ENCODE measurements at places on chromosomes 2 and 18.

DNA sequence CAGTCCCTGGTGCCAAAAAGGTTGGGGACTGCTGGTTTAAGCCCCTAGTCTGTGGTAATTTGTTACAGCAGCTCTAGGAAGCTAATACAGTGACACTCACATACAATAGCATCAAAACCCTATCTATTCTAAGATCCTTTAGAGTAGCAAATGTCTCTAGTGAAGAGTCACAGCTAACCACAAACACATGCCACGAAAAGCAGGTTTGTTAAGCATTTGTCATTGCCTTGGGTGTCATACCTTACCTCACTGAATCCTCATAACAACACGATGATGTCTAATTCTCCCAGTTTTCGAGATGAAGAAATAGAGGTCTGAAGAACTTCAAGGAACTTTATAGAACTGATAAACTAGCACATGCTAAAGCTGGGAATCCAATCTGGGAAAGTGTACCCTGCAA lies 29.6 kb upstream of the RNF152 start:
- DNase-seq, result no peak

DNA sequence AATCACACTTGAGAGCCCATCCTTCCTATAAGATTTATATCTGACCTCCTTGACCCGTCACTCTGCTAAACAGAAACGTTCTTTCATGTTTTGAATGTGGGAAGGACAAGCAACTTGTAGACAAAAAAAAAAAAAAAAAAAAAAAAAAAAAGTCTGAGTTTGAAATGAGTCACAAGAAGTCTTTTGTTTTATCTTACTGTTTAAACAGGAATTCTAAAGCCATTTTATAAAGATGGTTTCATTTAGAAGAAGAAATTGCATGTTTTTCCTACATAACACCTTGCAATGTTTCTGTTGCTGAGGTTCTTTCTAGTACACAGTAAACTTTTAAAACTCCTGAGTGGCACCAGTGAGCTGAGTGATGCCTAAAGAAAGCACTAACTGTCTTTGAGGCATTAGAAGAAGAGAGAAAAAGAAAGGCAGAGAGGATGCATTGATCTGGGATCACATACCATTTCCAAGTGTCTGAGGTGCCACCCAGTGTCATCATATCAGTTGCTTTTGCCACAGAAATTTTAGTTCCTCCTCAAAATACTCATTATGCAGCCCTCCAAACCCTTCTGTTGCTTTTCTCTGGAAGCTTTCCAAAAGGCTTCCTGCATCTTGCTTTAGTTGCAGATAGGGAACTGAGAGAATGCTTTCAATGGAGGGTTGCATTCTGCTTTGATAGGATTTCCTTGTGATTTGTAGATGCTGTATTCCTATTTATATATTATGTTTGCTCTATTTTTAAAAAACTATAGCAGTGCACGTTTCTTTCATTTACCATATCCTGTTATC lies 69.1 kb downstream of the ACVR2A start:
- no peak for DNase-seq

GRCh38 chr2:222797871-222798270 lies 63.0 kb upstream of the ACSL3 start:
- DNase-seq, result no peak

- DNase-seq, result no peak
These were observed 87.1 kb upstream of the MCFD2 start for GRCh38 chr2:47002480-47003381.

- DNase-seq, result no peak
These were observed 98.0 kb downstream of the PTGR3 start for GRCh38 chr18:75110846-75111415.

DNA sequence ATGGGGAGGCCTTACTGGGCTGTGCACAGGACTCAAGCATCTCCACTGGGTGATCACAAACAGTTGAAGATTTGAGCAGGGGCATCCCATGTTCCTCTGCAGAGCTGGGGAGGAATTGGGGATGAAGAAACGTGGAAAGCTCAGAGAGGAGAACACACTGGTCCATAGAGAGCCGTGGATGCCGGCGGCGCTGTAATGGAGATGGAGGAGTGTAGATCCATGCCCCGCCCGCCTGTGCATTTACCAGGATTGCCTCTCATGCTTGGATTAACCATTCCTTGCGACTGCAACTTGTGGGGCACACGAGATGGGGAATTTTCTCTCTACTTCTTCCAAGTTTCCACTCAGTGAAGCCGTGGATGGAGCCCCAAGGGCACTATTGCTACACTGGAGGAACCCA lies 115.9 kb downstream of the NCK2 start:
- no peak for DNase-seq

- no peak for DNase-seq
These were observed 35.8 kb upstream of the GPC1 start for GRCh38 chr2:240399419-240400324.

- DNase-seq, result no peak
These were observed 4.4 kb downstream of the LPIN2 start for GRCh38 chr18:3008541-3008940.

GRCh38 chr2:134782792-134783191 lies 55.6 kb upstream of the ACMSD start:
- no peak for DNase-seq

GRCh38 chr2:136116151-136116812 lies 1.7 kb downstream of the CXCR4 start:
- DNase-seq, result peak; percentile 76

- no peak for DNase-seq
These were observed 16.5 kb downstream of the HS6ST1 start for GRCh38 chr2:128302011-128302743.

DNA sequence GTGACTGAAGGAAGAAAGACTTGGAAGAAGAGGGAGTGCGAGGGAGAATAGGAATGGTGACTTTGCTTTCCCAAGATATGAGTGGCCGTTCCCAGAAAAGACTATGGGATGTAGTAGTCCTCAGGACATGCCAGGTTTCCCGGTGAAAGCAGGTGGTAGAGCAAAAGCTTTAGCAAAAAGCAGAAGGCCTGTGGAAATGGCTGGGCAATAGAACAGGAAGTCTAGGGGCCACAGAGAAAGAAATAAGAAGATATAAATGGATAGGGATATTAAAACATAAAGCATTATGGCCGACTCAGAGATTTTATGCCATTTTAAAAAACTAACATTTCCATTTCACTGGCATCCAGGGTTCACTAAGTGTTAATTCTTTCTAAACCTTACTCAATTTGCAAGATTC lies 1.2 kb upstream of the SERPINB13 start:
- DNase-seq, result no peak

- no peak for DNase-seq
These were observed 380.4 kb downstream of the TNS1 start for GRCh38 chr2:217622205-217623060.

GRCh38 chr2:240538031-240538780 lies 19.6 kb downstream of the ANKMY1 start:
- no peak for DNase-seq

DNA sequence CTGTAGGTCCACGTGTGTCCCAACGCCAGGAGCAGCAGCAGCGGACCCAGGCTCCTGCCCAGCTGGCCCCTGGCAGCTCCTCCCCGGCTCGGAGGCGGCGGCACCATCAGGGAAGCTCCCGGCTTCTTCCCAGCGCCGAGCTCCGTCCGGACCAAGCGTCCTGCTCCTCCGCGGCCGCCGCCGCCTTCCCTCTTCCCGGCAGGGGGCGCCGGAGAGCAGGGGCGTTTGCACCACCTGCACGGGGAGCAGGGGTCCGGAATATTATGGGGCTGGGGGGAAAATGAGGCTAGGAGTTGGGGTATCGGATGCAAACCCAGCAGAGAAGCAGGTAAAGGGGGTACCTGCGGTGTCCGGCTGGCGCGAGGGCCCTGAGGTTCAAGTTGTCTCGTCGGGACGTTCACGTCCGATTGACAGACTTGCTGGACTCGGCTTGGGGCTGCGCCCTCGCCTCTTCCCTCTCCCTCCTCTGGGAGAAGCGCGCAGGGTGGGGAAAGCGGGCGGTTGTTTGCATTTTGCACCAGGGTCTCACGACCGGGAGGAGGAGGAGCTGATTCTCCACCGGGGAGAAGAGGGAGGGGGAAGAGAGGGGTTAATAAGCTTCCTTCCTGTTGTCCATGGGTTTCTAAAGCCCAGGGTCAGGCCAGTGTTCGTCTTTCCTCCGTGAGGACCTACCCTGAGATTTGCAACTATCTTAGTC lies at the start of gene CCBE1:
Gene CCBE1 (minus strand): TSS at position 188 of the 697 bp plus-strand sequence.
- peak; percentile 57 for DNase-seq

GRCh38 chr2:174208026-174208425 lies 40.3 kb downstream of the OLA1 start:
- no peak for DNase-seq

- DNase-seq, result no peak
These were observed 236.6 kb downstream of the PTH2R start for GRCh38 chr2:208643145-208643544.

DNA sequence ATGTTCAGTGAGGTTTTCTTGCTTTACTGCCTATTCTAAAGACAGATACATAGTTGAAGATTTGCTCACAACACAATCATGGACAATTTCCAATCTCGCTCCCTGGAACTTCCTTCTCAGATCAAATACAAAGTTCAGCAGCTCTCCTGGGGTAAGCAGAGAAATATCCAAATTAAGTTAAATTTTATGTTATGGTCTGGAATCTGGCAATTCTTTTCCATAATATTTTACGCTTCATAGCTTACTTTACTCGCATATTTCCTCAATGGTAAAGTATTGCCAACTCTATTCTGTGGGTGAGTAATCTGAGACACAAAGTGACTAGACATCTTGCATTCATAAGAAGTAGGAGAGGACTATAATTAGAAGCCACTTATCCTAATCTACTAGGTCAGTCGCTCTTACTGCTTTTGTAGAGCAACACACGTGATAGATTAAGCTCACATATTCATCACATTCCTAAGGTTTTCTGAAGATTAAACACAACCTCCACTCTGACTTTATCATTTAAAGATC lies 529.4 kb downstream of the CCDC85A start:
- DNase-seq, result no peak

- DNase-seq, result no peak
These were observed 431 bp upstream of the EIF5B start for GRCh38 chr2:99336804-99337112.

DNA sequence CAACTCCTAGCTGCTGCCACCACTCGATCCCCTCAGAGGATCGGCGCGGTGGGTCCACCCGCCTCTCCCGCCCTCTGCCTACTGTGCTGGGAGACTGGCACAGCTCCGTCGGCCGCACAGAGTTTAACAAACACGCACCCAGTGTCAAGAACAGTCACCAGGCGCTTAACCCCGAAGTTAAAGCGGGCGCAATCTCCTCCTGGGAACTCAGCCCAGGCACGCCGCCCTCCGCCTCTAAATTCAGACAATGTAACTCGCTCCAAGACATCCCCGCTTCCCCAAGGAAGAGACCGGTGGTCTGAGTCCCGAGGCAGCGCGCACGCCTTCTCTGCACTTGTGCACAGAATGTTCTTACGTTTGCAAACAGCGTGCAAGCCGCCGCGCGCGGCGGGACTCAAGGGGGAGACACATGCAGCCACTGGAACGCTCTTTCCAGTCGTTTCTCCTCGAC lies 533 bp downstream of the CXCR4 start:
- peak; percentile 69 for DNase-seq

GRCh38 chr2:130319536-130319935 lies 23.2 kb upstream of the IMP4 start:
- no peak for DNase-seq

DNA sequence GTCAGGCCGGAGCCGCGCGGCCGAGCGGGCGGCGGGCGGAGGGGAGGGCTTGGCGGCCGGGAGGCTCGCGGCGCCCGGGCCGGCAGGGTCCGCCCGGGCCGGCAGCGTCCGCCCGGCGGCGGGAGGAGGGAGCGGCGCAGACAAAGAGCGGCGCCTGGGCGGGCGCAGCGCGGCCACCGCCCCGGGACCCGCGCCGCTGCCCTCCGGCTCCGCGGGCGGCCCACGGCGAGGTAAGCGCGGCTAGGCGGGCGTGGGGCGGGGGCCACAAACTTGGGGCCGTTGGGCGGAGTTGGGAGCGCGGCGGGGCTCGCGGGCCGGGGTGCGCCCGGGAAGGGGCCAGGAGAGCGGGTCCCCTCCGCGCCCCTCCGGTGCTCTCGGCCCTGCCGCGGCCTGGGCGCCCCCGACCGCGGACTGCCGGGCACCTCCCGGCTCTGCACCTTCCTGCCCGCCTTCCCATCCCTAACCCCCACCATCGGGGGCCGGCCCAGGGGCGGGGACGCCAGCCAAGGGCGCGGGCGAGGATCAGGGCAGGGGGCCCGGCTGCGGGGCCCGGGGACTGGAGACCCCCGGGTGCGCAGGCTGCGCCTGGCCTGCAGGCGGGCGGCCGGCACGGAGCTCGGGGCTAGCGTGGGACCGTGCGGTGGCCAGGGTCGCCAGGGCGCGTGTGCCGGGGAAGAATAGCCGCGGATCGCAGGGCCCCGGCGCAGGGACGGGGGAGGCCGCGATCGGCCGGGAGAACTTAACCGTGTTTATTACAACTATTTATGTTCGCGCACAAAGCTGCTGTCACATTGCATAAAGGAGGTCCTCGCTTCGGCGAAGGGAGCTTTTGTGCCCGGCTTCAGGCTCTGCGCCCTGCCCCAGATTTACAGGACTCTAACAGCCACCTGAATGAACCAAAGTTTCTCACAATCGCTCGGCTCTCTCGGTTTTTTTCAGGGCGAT lies at the start of gene NCK2:
Gene NCK2 (plus strand): TSS at position 4 of the 945 bp plus-strand sequence. CDS start 110,152 bp downstream, outside the sequence.
- DNase-seq, result no peak

Measured in activated CD4-positive, alpha-beta T cell treated with anti-CD3 and anti-CD28 coated beads, Interleukin-2, amount 50 U/mL, for 48 hours (primary cell).